ENCODE measurements at places on chromosomes 5 and 9.
A peak's percentile ranks its signal among the peaks of the same experiment; 100 is the strongest.

DNA sequence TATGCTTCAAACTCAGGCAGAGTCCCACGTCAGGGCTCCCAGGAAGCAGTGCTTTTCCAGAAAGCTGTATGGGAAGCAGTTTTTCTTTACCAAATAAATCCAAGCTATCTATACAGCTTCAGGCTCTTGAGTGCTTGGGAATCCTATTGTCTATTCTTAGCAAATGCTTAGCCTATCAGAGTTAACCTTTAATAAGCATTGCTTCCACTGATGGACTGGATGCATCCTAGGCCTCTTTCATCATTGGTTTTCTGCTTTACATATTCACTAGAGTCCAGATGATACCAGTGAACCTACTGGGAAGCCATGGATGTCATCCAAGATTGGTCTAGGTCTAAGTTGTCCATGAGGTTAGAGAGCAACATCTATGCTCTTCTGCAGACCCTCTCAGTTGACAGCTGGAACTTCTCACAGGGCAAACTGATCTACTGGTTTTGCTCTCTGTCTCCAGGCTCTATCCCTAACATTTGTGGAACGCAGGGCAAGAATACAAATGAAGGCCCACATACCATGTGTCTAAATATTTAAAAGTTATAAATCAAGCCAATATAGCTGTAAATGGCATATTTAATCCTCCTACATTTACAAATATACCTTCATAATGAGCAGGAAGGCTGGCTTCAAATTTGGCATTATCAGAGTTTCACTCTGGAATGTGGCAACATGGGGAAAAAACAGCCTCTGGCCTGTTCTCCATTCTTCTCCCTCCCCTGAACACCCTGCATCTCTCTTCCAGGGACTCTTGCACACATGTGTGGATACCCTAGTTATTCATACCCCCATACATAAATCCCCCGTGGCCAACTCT is 49.8 kb upstream of the PLPP1 start:
- DNase-seq, result no peak

DNA sequence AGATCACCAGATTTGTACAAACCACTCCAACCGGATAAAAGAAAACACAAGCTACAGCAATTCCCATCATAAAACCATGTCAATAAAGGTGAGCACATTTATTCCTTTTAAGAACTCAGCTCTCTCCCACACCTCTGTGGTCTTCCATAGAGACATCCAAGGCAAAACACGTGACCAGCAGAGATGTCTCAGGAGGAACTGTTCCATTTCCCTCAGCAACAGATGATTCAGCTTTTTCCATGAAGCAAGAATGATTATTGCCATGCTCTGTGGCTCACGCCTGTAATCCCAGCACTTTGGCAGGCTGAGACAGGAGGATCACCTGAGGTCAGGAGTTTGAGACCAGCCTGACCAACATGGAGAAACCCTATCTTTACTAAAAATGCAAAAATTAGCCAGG is 15.8 kb downstream of the GZMK start:
- DNase-seq, result no peak

GRCh38 chr5:63916786-63917185 is 45.5 kb downstream of the HTR1A start:
- DNase-seq, result no peak

- DNase-seq, result no peak
Measured at GRCh38 chr9:129701549-129701948, 36.1 kb downstream of the PRRX2 start.

GRCh38 chr9:69076550-69076949 is 41.0 kb downstream of the FXN start:
- no peak for DNase-seq

GRCh38 chr9:128084746-128085145 is 16.7 kb downstream of the SLC25A25 start:
- DNase-seq, result no peak

GRCh38 chr5:151492729-151493128 is 45.3 kb downstream of the SLC36A1 start:
- DNase-seq, result peak; percentile 81

DNA sequence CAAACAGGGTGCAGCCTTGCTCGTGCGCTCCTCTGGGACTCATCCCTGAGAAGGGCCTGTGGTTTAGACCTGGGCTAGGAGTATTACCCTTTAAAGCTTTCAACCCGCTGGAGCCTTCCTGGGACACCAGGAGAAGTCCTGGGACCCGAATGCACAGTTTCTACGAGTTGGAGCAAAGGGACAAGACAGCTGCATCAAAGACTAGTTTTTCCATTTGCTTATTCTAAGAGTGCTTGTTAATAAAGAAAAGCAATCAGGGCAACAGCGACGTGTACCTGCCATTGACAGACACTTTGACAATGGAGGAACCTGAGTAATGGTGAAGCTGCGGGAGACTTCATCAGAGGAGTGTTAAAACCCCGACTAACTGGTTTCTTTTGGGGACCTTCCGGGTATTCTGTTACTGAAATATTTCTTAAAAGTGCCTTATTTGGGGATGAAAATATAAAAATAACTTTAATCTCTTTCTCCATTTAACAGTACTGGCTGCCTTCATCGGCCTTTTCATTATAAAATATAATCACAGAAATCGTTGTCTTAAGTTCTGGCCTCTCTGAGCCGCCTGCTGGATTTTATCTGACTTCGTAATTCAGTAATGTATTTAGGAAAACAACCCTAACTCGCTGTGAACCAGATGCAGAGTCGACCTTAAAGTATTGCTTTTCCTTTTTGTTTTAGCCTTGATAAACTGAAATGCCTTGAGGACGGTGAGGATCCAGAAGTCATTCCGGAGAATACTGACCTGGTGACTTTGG is 732 bp downstream of the SNAPC3 start:
- DNase-seq, result peak; percentile 48

DNA sequence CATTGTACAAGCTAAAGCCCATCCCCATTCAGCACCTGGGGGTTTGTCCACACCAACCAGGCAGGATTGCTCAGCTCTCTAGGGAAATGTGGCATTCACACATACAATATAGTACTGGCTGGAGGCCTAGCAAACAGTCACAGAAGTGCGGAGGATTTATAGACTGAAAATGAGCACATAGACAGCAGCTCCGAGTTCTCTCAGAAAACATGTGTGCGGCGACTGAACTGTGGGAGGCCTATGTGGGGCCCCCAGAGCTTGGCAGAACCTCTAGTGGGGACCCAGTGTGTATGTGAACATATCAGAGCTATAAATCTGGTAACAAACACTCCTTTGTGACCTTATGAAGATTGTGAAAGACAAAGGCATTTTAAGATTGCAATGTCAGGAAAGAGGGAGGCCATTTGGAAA is 431.1 kb downstream of the DTWD2 start:
- no peak for DNase-seq

GRCh38 chr9:135880438-135880837 is 26.9 kb downstream of the CAMSAP1 start:
- DNase-seq, result no peak

DNA sequence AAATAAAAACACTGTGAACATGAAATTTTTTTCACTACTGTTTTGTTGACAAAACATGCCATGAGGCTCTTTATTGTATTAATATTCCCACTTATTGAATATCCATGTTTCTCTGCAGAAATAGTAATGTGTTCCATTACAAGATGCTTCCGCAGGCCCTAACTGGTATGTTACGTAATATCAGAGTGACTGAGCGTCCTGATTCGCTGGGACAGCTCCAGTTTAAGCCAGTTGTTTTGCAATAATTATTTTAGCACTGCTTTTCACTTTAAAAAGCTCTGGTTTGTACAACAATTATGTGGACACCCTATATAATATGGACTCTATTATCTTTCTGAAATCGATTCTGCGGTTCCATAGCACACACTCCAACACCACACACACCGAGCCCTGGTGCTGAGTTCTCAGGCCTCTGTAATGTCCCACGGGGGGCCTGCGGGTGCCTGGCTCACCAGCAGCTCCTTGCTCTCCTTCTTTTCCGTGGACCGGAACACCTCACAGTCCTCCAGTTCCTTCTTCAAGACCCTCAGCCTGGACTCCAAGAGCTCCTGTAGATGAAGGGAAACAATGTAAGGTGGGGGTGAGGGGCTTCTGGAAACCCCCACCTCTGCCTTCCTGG is 1.8 kb downstream of the TRIM7 start:
- DNase-seq, result peak; percentile 67

DNA sequence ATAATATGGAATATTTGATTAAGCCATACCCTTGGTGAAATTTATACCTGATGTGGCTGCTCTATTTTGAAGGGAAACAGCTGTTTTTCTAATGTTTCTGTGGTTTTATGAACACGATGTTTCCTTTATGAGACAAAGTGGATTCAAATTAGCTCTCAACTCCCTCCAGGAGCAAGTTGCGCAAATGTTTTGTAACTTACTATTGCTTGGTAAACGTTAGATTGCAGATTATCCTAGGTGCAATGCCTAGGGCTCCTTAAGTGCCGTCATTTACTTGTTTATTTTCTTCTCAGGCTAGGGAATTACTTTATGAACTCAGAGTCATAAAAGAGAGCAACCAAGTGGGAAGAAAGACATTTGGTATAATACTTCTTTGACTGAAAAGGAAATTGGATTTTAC is 763.1 kb downstream of the TAF11L14 start:
- DNase-seq, result no peak

DNA sequence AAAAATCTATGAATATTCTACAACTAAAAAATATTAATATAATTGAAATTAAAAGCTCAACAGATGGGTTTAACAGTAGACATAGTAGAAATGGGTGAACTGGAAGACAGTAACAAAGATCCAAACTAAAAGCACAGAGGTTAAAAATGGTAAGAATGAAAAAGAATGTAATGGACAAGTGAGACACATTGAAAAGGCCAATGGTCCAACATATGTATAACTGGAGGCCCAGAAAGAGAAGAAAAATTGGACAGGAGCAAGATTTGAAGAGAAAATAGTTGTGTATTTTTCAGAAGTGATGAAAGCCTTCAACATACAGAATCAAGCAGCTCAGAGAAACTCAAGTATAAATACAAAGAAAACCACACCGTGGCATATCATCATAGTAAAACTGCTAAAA is 58.6 kb downstream of the PCDHGC5 start:
- DNase-seq, result no peak

DNA sequence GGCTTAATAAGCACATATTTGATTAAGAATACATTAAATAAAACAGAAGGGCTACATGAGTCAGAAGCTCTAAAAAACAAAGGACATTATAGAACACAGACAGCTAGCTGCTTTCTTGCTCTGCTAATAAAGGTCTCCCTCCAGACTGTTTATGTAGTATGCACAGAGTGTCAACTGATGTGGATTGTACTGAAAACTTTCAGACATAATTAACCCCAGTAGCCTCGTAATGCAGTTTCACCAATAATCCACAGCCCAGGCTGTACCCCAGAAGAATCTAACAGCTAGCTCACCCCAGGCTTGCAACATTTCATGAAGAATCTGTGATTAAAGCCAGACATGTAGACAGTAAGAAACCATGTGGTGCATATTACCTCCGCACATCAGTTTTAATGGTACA is 30.8 kb downstream of the FGF10 start:
- DNase-seq, result no peak

- no peak for DNase-seq
Measured at GRCh38 chr9:2386566-2386965, 235.0 kb upstream of the VLDLR start.

DNA sequence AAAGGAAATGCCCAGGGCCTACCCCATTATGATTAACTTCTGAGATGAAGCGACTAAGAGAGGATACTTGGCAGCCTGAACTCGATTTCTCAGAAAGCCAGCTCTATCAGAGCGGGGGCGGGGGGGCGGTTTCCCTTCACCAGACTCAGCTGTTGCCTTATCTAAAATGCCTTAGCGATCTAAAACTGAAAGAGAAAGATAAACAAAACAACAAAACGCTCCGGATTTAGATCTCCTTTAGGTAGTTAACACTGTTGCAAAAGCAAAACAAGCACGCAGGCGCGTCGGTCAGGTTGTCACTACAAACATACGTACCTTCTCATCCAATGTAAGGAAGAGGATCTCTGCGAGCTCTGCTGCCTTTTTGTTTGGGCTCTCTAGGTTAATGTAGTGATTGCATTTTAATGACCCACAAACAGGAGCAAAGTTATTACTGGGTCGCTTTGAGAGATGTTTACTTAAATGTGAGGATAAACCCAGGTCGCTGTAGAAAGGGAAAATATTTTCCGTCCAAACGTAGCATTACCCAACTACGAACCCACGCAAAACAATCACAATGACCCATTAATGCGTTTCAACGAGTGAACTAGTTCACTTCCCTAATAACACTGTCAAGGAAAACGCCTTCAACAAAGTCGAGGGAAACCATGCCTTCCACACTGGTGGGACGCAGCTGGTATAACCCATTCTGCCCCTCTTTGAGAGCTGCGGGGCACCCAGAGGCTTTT is 982 bp downstream of the EPB41L4A start:
- peak; percentile 13 for DNase-seq

DNA sequence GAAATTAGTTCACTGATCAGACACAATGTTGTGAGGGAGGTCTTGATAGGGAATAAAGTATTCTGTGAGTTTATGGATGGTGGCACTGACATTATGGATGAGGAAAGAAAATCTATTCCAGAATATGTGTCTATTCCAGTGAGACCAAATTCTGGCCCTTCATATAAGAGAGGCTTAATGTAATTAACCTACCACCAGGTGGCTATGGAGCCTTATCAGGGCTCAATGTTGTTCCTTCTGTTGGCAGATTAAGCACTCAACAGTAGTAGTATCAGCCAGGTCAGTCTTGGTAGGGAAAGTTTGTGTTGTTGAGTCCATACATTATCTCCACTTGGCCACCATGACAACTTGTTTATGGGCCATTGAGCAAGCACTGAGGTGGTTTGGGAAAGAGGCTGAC is 41.7 kb upstream of the BARX1 start:
- DNase-seq, result no peak

DNA sequence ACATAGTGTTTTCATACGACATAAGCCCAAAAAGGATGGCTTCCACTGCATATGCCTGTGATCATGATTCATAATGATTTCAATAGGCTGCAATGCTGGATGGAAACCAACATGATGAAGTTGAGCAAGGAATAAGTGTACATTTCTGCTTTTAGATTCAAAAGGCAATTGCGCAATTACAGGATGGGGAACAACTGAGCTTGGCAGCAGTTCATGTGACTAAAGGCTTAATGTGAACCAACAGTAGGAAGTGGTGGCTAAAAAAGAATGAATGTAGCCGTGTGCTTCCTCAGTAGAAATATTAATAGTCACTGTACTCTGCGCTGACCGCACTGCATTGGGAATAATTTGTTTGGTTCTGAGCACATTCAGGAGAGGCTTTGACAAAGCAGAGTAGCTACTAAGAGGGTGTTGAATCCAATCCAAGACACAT is 51.2 kb downstream of the SLC1A3 start:
- DNase-seq, result peak; percentile 84

DNA sequence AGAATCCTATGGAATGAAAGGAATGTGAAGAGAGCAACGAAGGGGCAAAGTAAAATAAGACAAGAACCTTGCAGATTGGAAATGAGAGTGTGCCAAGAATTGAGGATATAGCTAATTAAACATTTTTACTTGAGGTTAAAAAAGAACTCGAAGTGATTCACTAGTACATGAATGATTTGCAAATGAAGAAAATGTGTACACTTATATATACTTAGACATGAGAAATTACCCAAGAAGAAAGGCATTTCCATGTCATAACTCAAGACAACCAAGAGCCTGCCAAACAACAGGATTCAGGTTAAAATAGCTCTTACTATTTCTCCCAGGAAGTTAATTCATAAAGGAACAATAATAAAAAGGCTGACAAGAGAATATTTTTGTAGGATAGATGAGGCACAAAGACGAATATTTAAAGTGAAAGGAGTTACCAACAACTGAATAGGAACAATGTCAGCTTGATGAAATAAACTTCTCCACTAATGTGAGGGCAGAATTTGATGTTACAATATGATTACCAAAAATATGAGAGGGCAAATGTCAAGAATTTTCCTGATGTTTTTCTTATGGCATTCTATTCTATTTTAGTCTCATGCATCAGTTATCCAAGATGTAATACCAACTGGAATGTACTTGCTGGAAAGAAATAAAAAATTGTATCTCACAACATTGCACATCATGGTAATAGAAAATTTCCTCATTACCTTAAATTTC is 18.9 kb upstream of the NPR3 start:
- DNase-seq, result peak; percentile 55

Measured in AG20443 (cell line).